Posterior cingulate gyrus (tissue), 11 donors: ENCODE measurements at places on chromosomes 12 and 14.

GRCh38 chr14:105987563-105987962 lies 461.2 kb downstream of the TMEM121 start:
- DNase-seq, result no peak

GRCh38 chr12:91204421-91204820 lies 21.8 kb upstream of the DCN start:
- no peak for DNase-seq

GRCh38 chr12:95637471-95638155 lies 86.3 kb upstream of the USP44 start:
- no peak for DNase-seq

DNA sequence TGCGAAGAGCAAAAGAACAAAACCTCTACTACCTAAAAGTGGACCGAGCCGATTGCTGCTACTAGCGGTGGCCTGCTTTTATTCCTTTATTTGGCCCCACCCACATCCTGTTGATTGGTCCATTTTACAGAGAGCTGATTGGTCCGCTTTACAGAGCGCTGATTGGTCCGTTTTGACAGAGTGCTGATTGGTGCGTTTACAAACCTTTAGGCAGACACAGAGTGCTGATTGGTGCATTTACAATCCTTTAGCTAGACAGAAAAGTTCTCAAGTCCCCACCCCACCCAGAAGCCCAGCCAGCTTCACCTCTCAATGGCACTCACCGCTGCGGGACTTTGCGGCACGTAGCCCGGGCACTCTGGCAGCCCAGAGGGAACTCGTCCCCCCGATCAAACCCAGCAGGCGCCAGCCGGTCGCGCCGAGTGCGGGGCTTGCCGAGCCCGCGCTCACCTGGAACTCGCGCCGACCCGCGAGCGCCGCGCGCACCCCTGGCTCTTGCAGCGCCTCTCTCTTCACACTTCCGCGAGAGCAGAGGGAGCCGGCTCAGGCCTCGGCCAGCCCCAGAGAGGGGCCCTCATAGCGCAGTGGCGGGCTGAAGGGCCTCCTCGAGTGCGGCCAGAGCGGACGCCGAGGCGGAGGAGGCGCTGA lies 8.7 kb upstream of the FGD4 start:
- DNase-seq, result no peak

- no peak for DNase-seq
Measured at GRCh38 chr12:16610743-16611142, 4.8 kb upstream of the LMO3 start.

DNA sequence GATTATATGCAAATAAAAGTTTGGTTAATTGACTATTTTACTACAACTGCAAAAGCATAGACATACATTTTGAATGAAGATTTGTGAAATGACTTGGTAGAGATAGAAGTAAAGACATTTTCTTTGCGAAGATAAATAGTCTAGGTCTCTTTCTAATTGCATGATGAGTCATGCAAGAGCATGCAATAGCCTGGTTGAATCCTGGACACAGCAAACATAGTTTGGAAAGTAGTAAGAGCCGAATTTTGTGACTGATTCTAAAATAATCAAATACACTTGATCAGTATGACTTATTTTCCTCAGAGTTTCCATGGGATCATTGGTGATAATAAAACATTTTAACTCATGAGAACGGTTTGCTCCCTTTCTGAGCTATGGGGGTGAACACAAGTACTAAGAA lies 27.7 kb upstream of the CAND1 start:
- DNase-seq, result no peak

- peak; percentile 19 for DNase-seq
Measured at GRCh38 chr12:54017878-54018467, 9.2 kb downstream of the HOXC8 start.

- DNase-seq, result no peak
Measured at GRCh38 chr14:58078471-58078870, 73.5 kb downstream of the ARMH4 start.

DNA sequence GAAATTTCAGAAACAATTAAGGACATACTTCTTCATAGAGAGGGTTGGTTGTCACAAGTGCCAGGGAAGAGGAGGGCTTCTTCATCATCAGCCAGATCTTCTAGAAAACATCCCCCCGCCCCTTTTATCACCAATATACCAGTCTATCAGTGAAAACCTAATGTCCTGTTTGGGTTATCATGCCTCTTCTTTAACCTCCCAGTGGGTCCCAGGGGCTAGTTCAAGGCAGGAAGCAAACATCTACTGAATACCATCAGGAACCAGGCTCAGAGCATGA lies 13.3 kb upstream of the KRT86 start:
- DNase-seq, result no peak

DNA sequence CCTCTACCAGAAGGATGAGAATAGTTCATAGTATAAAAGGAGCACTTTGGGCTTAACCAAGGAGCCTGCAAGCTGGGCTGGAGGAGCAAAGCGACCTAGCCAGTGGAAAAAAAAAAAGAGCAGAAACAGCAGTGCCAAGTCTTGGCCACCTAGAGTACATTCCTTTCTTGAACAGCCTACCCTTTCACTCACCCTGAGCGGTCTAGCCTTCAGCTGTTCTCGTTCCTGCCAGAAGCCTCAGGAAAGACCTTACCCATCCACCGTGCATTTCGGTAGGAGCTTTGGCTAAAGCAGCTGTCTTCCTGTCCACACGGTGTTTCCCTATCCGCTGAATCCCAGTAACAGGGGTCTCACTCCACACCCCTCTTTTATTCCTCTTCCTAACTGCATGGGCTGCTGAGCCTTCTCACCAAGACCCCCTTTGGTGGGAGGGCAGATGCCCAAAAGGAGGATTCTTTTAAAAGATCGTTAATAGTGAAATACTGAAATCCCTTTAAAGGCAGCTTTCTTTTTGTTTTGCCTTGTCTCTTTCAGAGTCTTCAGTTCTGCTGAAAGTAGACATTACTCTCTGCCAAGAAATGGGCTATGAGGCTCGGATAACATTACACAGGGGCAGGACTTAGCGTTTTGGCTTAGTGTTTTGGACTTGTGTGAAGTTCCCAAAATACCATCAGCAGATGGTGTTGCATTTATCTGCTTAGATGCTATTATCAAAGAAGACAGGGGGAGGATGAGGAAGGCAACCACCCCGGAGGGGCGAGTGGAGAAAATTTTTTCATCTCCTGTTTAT lies 88.5 kb upstream of the METAP2 start:
- DNase-seq, result no peak

DNA sequence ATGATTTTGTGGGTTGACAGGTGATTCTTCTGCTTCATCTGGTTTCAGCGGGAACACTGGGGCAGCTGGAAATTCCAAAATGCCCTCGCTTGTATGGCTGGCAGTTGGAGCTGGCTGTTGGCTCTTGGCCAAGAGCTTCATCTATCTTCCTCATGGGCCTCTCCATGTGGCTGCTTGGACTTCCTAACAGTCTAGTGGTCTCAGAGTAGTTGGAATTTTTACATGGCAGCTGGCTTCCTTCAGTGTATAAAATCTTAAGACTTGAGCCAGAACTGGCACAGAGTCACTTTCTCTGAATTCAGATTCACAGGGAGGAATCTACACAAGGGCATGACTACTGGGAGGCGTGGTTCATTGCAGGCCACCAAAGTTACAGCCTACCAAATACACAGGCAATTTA lies 204.9 kb upstream of the RMST start:
- DNase-seq, result no peak

- no peak for DNase-seq
Measured at GRCh38 chr14:67158566-67158965, 30.7 kb upstream of the GARIN2 start.

DNA sequence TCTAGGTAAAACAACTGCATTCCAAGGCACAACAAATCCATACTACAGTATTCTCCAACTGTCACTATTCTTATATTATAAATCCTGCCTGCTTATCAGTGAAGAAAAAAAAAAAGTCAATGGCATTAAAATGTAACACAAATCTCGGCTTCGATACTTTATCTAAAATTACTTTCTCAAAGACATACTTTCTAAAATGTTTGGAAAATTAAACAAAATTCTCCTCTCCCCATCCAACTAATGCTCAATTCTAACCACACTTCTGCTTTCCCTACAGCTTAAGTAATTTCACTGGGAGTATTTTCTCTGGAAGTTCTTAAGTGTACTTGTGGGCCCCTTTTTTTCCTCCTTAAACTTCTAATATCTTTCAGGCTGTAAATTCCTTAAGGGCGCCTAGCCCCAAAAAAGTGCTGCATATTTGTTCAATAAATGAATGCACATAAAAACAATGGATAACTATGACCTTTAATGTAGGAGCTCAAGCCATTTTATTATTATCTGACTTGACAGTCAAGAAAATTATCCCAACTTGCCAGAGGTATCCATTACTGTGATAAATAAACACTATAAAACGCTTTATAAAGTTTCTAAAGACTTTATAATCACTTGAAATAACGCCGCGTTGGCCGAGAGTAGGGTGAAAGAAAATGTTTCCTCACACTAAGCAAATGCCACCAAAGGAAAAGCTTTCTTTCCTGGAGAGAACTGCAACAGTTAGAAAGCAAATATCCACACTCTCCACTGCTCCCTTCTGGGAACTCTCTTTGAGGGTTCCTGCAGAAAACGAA lies 977 bp downstream of the HEATR5A start:
- no peak for DNase-seq

DNA sequence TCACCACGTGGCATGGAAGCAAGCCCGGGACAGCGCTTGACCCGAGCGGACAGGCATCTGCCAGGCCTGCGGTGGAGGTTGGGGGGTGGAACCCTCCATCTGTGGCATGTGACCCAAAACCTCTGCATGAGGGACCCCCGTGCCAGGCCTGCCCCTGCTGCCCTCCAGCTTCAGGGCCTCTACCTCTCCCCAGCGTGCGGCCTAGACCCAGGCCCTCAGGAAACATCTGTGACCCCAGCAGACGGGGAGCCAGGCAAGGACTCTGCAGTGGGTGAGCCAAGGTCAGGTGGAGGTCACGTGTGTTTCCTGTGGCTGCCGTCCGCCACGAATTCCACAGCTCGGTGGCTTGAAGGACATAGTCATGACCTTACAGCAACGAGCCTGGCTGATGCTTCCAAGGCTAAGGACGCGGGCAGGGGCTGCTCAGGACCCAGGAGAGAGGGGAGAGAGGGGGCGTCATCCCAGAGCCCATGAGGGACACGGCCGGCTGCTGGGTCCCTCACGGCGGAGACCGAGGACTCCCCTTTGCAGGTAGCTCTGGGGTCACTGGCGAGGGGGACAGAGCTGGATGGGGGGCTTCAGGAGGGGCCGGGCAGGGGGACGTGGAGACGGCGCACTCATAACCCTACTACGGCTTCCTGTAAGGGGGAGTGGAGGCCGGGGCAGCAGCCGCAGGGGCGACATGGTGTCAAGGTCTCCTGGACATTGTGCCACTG lies 91.5 kb downstream of the GALNT9 start:
- no peak for DNase-seq

DNA sequence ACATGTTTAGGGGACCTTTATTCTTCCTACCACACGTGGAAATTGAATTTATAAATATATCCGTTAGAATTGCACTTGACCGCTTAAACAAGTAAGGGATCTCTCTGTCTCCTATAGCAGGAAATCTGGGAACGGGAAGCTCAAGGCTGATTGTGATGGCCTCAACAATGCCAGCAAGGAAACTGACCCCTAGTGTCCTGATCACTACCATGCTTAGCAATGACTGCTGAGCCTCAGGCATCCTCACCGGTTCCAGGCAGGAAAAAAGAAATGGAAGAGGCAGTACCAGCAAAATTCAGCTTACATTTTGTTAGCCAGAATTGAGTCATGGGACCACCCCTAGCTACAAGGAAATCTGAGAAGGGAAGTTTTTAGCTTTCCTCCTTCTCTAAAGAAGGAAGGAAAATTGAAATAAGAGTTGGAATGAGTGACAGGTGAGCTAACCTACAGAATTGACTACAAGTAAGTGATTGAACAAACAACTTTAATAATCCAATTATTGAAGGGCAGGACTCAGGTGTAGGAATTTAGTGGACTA lies 43.9 kb upstream of the AMN1 start:
- DNase-seq, result no peak

DNA sequence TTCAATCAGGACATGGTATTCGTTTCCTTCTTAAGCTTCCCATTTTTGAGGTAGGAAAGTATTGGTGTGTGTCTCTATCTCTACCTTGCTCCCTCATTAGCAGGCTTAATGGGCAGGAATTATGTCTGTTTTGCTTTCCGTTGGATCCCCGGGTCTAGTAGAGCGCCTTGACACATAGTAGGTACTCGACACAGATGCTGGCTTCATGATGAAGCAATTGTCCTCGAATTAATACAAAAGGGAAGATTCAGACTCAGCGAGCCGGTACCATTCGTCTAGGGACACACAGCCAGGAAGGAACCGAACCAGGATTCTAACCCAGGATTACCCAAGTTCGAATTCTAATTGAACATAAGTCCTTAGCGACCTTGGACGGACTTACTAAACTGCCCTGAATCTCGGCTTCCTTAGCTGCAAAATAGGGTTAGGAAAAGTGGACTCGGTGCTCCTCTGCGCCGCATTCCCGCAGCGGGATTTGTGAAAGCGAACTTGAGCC lies 496 bp upstream of the ISCU start:
- no peak for DNase-seq
